ENCODE measurements at places on chromosomes 6 and 20.

DNA sequence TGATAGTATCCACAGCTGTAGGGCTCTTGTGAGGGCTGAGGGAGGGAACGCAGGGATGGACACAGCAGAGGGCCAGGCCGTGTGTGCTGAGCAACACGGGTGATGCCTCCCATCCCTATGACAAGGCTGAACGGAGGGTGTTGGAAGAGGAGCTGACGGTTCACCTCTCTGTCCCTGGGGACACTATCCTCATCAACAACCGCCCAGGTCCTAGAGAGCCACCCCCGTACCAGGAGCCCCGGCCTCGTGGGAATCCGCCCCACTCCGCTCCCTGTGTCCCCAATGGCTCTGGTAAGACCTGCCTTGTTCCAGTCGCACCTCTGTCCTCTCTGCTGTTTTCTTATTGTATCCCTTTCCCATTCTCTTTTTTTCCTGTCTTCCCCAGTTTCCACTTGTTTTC is 10.1 kb downstream of the DDR1 start:
- no peak for DNase-seq

GRCh38 chr6:167933290-167933689 is 64.2 kb upstream of the KIF25 start:
- DNase-seq: no peak

DNA sequence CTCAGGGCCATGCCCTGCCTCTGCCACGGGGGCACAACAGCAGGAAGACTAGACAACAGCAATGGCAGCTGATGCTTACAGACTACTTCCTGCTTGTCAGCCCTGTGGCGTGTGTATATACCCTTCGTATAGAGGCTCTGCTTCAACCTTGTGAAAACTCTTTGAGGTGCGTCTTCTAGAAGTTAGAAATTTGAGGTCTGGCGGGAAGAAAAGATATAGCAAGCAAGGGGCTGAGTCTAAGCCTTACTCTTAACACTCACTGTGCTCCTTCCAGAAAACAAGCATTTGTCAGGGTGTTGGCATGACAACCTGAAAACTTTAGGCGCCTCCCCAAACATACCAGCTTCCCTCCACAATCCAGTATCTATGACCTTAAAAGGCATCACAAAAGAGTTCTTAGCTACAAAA is 33.3 kb downstream of the JPH2 start:
- no peak for DNase-seq

DNA sequence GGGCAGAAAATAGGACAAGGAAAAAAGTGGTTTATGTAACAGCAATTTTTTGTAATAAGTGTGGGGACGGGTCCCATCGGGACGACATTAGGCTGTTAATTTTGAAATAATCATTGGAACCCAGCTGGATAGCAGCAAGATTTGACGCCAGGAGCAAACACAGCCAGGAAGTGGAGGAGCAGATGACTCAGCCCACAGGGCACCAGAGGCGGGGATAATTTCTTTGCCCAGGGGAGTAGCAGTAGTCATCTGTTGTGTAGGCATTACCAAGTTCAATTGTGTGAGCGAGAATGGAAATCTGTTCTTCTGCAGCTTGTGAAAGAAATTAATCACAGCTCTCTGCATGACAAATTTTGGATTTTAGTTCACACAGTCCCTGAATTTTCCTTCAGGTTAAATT is 22.6 kb upstream of the RIN2 start:
- no peak for DNase-seq

DNA sequence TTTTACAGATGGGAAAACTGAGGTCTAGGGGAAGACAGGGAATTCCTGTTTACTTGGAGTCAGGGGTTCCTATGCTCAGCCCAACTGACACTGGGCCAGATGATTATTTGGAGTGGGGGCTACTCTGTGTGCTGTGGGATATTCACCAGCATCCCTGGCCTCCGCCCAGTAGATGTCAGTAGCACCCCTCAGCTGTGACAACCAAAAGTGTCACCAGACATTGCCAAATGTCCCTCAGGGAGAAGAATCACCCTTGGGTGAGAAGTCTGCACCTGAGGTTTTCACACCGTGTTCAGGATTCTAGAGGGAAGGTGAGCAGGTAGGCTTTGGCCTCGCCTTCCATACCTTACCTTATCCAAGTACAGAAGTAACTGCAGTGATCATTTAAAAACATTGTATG is 27.6 kb downstream of the CDH26 start:
- no peak for DNase-seq

- DNase-seq: peak; percentile 50
Measured at GRCh38 chr20:57620274-57620990, at the start of gene ZBP1. Gene ZBP1, minus strand, starts transcription at chr20:57620426. Its CDS starts 131 bp downstream, at chr20:57620295.

GRCh38 chr6:17816921-17817611 is 110.3 kb upstream of the NUP153 start:
- no peak for DNase-seq

DNA sequence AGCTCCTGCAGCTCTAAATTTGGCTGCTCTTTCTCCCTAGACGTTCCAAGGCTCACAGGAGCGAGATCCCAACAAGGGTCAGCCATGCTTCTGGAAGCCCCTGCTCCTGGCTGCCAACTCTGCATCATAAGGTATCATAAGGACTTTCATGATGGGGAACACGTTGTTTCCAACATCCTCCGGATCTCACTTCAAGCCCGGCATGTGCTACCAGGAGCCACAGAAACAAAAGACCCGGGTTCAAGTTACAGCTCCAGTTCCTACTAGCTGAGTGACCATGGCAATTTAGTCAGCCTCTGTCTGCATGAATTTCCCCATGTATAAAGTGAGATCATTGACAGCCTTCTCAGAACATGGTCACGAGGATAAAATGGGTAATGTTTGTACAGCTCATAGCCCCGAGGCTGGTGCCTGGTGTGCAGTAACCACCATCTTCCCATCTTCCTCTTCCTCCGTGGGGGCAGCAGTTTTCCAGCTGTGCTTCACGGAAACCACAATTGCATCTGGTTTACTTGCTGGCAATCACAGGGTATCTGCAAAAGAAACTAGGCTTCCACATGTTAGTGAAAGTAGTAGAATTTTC is 209.0 kb upstream of the ECI2 start:
- DNase-seq: no peak

DNA sequence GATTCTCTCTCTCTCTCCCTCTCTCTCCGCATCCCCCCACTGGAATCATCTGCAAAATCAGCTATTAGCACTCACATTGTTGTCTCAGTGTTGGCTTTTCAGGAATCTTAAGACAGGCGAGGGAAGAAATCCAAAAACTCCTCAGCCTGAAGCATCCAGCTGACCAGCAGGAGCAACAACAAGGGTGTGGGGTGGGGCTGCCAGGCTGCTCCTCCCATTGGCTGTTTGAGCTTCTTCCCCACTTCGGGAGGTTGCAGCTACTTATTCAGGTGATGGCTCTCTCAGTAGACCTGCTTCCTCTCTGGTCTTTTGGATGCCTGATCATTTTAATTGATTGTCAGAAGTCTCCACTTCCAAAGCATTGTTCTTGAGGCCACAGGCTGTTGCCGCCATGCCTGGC is 24.1 kb upstream of the SLC32A1 start:
- DNase-seq: no peak

GRCh38 chr6:115783402-115784061 is 277.2 kb downstream of the FRK start:
- DNase-seq: no peak

- no peak for DNase-seq
Measured at GRCh38 chr6:157848693-157849092, 25.6 kb downstream of the SNX9 start.

- DNase-seq: no peak
Measured at GRCh38 chr20:8062756-8063155, 43.2 kb upstream of the TMX4 start.

DNA sequence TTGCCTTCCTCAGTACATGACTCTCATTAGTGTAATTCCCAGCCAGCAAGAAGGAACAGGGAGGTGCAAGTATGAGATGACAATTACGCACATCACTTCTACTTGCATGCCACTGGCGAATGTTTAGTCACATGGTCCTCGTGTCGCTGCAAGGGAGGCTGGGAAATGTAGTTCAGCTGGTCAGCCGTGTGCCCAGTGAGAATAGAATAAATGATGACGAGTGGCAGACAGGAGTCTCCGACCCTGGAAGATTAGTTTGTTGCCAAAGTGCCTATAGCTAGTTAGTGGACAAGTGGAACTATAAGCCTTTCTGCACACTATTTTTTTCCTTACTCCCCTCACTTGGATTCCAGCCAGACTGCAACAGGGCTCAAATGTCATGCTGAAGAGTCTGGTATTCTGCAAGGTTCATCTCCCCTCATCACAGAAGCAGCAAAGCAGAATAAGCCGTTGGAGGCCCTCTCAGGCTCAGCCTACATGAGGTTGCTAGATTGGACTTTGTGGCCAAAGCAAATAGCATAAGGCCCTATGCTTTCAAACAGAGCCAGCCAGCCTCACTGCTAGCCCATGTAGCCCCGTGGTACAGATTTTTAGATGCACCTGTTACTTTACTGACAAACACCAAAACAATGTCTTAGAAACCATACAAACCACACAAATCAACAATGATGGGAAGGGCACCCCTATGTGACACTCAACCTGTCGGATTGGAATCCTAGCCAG is 9.7 kb downstream of the LINC00237 start:
- no peak for DNase-seq

GRCh38 chr6:40738551-40739193 is 151.5 kb upstream of the LRFN2 start:
- no peak for DNase-seq

DNA sequence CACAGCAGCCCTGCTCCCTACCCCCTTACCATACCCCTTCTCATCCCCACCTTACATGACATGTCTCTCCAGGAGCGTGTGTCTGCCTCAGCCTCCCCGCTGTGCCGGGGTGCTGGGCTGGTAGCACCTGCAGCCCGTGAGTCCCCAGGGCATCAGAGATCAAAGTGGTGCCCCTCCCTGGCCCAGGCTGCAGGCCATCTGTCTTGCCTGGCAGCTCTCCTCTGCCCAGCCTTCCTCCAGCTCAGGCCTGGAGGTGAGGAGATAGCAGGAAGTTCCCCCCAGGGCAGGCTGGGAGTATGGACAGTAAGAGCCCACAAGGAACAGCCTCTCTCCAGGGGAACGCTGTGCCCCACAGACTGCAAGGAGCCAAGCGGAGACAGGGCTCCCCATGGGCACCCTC is 35.3 kb downstream of the GRM4 start:
- no peak for DNase-seq
